Fibroblast of skin of right quadriceps (primary cell): ENCODE measurements at places on chromosomes 1 and 21.

- no peak for DNase-seq
These were observed 260.5 kb upstream of the CHRM3 start for GRCh38 chr1:239125893-239126292.

- DNase-seq, result no peak
These were observed 44.5 kb downstream of the TRIM33 start for GRCh38 chr1:114466334-114467014.

- no peak for DNase-seq
These were observed 56.5 kb downstream of the SYDE2 start for GRCh38 chr1:85144351-85144750.

DNA sequence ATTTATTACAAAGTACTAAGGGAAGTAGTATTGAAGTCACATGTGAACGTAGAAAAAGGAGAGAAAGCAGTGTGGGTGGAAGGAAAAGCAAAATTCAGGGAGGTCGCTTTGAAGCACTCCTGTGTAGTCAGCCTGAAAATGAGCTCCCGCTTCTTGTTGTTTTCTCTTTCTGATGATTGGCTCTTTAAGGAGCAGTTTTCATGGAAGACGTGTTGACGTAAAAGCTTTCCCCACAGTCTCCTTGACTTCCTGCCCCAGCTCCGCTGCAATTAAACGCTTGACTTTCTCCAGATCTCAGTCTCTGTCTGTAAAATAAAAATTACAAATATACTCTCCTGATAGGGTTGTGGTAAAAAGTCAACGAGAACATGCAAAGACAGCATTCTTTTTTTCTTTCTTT is 661.5 kb upstream of the ZP4 start:
- DNase-seq, result no peak

DNA sequence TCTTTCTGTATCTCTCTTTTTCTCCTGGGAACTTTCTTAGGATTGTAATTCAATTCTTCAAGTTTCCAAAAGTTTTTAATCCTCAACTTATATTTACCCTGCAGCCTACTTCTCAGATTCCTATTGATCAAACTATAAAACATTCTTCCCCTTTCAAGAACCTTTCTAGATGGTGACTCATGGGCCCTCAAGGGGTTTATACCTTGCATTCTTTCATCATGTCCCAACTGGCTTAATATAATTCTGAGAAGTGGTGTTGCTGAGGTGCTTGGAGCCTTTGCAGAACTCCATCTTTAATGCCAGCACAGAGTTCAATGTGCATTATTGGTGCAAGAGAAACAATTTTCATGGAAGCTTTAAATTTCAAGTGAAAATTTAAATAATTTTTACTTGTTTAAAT is 273.4 kb downstream of the VAV3 start:
- peak; percentile 6 for DNase-seq

DNA sequence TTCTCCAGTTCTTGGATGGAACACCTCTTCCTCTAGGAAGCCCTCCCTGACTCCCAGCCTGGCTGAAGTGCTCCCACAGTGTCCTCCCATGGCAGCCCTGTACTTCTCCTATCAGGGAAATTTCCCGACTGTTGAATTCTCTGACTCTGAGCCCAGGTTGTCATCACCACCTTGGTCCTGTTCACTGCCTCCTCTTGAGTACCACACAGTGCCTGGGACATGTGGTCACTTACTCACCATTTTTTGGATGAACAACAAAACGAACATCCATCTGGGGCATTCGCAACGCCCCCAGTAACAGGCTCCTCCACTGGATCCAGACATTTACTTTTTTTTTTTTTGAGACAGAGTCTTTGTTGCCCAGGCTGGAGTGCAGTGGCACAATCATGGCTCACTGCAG is 37.4 kb downstream of the CHD5 start:
- DNase-seq, result no peak

- DNase-seq, result peak; percentile 46
These were observed 3.8 kb downstream of the LCA5L start for GRCh38 chr21:39441502-39442475.

- no peak for DNase-seq
These were observed 52.5 kb downstream of the DISC1 start for GRCh38 chr1:231679109-231679508.

DNA sequence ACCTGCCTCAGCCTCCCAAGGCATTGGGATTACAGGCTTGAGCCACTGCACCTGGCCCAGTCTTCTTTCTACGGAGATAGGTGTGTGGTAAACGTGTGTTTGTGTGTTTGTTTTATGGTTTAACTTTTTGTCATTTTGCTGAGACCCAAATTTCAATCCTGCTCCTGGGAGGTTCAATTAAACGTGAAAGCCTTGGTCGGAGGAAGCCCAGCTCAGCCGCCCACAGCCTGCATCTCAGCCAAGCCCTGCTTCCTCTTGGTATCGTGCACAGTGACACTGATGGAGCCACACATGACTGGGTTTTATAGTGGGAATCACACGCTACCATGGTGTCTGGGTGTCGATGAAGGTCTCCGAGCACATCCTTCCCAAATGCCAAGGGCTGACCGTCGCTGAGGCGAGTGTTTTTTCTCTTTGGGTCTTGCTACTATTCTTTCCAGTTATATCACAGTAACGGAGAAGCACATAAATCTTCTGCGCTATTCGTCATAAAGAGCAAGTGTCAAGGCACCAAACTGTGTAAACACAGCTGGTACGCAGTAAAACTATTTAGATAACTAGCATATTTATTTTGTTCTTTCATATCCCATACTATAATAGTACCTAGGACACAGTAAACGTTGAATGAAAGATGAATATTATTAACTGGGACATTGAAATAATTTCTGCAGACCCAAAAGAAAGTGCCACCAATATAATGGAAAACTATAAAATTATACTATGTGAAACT is 39.3 kb downstream of the HLCS start:
- DNase-seq, result no peak

DNA sequence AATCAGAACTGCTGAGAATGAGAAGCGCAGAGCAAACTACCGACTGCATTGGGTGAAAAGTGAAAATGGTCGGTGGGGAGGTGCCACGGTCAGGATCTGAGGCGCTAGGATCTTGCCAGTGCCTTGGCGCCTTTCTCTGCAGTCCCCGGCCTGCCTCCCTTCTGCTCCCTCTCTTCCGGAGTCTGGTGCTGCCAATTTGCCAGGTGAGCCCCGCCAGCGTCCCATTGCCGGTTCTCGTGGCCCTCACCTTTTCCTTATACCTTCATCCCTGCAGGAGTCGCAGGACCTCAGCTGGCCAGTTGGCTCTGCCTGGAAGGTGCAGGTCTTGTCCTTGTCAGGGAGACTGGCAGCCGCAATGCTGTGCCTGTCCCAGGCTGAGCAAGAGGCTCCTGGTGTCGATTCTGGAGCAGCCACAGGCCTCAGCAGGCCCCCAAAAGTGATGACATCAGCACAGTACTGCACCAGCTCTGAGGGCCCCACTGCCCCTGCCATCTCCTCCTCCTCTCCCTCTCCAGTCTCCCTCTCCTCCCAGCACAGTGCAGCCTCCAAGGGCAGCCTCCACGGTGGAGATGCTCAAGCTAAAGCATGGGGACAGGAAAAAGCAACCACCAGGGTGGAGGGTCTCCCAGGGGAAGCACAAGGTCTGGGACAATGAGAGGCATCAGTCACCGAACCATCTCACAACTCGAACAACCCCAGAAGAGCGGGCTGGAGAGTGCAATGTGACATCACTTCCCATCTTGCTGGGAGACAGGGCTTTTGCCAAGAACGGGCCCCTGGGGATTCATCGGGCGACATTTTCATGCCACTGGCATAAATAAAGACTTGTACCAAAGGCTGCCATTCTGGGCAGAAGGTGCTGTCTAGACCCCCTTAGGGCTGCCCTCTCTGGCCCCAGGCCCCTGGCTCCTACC is 37.1 kb upstream of the H6PD start:
- no peak for DNase-seq

DNA sequence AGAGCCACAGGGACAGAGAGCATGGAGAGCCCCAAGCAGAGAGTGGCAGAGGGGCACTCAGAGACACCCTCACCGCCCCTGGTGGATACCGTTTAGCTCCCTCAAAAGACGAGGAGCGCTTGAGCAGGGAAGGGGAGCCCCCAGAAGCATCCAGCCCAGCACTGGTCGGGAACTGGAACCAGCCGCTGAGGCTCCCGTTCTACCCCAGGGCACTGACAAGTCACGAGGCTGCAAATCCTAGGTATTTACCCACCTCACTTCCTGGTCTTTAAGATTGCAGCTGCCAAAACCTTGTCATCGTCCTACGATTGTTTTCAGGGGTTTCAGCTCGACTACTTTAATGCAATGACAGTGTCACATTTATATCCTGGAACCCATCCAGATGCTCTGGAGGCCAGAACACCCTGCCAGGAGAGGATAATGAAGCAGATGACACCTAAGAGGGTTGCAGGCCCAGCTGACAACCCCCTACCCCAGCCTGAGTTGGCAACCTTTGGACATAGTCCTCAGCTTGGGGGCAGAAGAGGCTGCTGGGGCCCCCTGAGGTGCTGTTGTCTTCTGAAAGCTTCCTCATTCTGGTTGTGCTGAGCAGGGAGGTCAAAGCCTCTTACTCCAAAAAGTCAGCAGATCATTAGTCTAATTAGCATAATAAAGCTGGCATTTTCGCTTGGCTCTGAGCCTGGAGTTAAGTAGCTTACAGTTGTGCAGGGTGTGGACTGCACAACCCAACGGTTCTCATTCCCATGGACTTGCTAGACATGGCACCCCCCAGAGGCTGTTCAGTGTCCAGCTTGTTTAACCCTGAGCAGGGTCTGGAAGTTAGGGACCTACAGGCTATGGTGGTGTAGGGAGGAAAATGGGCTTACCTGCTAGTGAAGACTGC is 20.6 kb upstream of the BACE2 start:
- no peak for DNase-seq

GRCh38 chr21:45923146-45923545 is 58.4 kb upstream of the COL6A1 start:
- DNase-seq, result peak; percentile 55

DNA sequence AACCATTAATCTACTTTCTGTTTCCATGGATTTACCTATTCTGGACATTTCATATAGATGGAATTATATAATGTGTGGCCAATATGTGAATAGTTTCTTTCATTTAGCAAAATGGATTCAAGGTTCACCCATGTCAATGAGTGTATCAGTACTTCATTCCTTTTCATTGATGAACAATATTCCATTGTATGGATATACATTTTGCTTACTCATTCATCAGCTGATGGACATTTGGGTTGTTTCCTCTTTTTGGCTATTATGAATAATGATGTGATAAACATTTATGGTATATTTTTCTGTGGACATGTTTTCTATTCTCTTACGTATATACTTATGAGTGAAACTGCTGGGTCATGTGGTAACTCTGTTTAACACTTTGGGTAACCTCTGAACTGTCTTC is 97.8 kb downstream of the SCMH1 start:
- DNase-seq, result no peak

DNA sequence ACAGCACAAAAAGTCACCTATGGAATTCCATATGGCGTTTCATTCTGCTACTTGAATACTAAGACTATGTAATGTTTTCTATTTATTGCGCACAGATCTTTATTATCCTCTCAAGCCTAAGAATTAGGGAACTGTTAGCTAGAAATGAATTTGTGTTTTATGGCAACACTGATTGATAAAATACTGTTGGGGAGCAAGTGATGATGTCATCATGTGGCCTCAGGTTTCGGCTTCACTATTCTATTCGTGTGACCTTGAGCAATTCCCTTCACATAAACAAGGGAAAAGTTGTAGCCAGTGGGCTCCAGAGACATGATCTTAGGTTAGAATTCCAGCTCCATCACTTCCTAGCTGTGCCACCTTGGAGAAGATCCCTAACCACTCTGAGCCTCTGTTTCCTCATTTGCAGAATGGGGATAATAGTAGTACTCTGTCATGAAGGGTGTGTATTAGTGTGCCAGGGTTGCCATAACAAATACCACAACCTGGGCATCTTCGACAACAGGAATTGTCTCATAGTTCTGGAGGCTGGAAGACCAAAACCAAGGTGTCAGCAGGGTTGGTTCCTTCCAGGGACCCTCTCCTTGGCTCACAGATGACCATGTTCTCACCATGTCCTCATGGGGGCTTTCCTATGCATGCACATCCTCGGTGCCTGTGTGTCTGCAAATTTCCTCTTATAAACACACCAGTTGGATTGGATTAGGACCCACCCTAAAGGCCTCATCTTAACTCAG is 371.2 kb downstream of the RRAGC start:
- no peak for DNase-seq

DNA sequence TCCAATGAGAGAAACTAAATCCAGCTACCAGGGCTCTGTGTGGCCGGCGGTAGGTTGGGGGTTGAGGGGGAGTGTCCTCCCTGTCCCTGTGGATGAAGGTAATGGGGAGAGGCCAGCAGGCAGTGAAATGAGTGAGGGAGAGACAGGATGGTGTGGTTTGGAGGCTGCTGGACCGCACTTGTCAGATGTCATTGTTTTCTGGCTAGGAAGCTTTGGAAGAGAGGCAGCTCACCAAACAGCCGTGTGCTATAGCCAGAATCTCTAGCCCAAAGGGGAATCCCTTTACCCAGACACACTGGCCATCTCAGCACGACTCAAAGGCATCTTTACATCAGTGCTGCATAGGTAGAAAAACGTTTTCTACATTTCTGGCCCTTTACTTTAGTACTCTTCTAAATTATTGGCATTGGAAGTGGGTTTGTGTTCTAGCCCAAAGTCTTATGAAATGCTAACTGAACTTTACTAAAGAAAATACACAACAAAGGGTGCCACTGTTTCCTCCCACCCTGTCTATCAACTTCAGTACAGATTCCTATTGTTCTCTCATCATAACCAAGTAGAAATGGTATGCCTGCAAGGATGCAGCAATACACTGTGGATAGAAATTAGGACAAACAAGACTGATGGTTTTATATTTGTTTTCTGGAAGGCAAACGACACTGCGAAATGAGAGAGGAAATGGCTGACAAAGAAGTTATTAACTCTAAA is 95.9 kb upstream of the COA6 start:
- DNase-seq, result no peak

DNA sequence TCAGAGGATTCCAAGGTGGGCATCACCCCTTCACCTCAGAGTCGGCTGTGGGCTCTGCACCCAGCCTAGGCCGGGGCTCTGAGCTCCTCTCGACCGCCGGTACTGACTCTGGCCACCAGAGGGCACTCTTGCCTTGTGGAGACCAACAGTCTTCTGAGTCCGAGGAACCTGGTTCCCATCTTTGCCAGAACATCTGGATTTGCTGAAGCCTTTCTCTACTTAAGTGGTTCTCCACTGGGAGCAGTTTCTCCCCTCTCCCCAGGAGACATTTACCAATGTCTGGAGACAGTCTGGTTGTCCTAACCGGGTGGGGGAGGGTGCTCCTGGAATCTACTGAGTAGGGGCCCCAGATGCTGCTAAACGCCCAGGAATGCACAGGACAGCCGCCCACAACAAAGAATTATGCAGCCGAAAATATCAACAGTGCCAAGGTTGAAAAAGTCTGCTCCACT is 9.4 kb downstream of the ETV3L start:
- DNase-seq, result peak; percentile 90
